ENCODE measurements at places on chromosomes 11 and 22. TPM values are rescaled to one million over a fixed set of nuclear protein-coding genes. Genes with fewer than 3 reads are reported as not detected.

GRCh38 chr22:28106617-28107016 lies 187.6 kb upstream of the PITPNB start:
- no peaks in the 10 kb centered on the region for H3K27me3 ChIP-seq
- no peak overlapping the region for H3K27ac ChIP-seq
- DNase-seq, result no peak
- H3K4me3 ChIP-seq, result no peak overlapping the region

- H3K27me3 ChIP-seq, result no peaks in the 10 kb centered on the region
- no peaks in the 10 kb centered on the region for H3K36me3 ChIP-seq
- peaks cover 13% of the 10 kb centered on the region for H3K4me1 ChIP-seq
- DNase-seq, result no peak
Measured at GRCh38 chr11:122696662-122697061, 41.1 kb downstream of the UBASH3B start.

DNA sequence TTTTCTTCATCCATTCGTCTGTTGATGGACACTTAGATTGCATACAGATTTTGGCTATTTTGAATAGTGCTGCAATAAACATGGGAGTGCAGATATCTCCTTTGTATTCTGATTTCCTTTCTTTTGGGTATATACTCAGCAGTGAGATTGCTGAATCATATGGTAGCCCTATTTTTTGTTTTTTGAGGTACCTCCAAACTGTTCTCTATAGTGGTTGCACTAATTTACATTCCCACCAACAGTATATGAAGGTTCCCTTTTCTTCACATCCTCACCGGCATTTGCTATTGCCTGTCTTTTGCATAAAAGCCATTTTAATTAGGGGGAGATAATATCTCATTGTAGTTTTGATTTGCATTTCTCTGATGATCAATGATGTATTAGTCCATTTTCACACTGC lies 96.1 kb downstream of the PRR5L start:
- DNase-seq, result no peak
- no peaks in the 10 kb centered on the region for H3K27me3 ChIP-seq
- H3K27ac ChIP-seq, result no peak overlapping the region
- peaks cover 8% of the 10 kb centered on the region for H3K36me3 ChIP-seq
- peaks cover 7% of the 10 kb centered on the region for H3K4me1 ChIP-seq
- H3K4me3 ChIP-seq, result no peak overlapping the region

DNA sequence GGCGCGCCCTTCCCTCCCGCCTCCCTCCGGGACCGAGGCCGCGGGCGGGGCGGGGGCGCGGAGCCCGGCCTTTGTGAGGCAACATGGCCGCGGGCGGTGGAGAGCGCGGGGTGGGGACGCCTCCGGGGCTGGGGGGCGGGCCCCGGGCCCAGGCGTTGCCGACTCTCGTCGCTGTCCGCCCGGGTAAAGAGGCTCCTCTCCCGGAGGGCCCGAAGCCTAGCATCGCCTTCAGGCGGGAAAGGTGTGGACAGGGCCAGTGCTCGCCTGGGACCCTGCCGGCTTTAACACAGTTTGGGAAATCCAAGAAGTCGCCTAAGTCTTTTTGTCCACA lies 369 bp downstream of the DGCR8 start:
- H3K4me1 ChIP-seq, result peaks cover 7% of the 10 kb centered on the region
- H3K36me3 ChIP-seq, result no peaks in the 10 kb centered on the region
- peak overlapping the region; percentile 79 for H3K4me3 ChIP-seq
- peak; percentile 80 for DNase-seq

DNA sequence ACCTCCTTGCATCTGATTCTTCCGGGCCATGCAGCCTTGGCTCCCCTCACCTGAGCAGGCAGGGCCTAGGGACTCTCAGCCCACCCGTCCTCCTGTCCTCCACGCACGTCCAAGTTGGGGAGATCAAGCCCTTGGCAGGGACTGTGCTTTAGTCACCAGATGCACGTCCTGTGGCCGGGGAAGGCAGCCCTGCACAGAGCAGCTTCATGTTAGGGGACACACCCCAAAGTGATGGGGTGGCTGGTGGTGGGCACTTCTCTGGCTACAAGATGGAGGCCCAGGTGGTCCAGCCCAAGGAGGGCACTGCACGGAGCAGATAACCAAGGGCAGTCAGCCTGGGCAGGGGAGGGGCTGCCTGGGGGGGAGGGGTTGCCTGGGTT lies 1.2 kb downstream of the MUC5B start:
- no peaks in the 10 kb centered on the region for H3K36me3 ChIP-seq
- no peak for DNase-seq
- H3K27ac ChIP-seq, result no peak overlapping the region

- no peaks in the 10 kb centered on the region for H3K27me3 ChIP-seq
- DNase-seq, result no peak
- no peak overlapping the region for H3K4me3 ChIP-seq
- H3K27ac ChIP-seq, result no peak overlapping the region
- H3K4me1 ChIP-seq, result no peaks in the 10 kb centered on the region
Measured at GRCh38 chr11:1448882-1449281, 37.7 kb downstream of the MOB2 start.

DNA sequence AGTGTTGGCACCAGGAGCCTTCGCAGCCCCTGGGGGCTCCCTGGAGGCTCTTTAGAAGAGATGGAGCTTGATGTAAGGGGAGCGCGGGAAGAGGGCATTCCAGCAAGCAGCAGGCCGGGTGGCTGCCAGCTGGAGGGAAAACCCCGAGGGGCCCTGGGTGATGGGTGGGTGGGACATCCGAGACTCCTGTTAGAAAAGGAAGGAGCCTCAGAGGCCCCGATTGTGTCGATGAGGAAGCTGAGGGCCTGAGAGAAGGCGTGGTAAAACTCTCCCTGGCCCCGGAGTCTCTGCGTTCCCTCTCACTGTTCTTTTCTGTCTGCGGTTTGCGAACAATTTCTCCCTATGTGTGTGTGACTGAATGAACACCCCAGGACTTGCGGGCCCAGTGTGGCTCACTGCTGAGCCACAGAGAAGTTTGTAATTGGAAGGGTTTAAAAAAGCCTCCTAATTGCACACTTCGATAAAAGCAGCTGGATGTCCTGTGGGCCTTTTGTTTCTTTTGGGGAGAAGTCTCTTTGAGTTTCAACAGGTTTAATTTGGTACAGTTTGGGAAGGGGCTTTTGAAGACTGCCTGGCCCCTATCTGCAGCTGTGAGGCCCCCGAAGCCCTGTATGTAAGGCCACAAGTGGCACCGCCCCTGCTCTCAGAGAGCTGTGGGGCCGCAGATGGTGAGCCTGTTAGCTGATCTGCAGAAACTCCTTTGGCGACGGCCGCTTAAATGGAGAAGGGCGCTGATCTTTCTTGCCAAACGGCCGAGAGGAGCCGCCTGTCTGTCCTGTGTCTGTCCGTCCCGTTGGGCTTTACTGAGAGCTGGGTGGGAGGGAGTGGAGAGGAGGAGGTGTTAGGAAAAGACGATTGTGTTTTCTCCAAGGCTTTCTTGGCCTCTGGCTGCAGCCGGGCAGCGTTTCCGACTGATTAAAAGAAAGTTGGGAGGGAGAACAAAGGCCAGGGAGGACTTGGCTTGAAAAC lies 2.0 kb downstream of the FBLN1 start:
- no peaks in the 10 kb centered on the region for H3K27me3 ChIP-seq
- no peaks in the 10 kb centered on the region for H3K36me3 ChIP-seq
- DNase-seq, result peak; percentile 83
- H3K4me3 ChIP-seq, result peak overlapping the region; percentile 77

DNA sequence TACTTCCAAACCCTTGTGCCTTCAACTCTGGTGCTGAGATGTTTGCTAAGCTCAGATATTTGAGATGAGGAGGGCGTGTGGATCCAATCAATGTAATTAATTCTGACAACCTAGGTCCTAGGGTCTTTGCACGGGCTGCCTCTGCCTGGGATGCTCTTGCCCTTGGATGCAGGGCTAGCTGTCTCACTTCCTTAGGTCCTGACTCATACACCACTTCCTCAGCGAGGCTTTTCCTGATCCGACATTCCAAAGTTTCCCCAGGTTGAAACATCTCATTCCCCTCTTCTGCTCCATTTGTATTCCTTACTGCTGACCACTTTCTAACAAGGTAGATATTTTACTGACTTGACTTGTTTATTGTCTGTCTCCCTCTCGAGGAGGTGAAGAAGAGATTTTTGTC lies 43.0 kb upstream of the NTM start:
- no peaks in the 10 kb centered on the region for H3K36me3 ChIP-seq
- H3K27me3 ChIP-seq, result peaks cover 12% of the 10 kb centered on the region
- H3K4me3 ChIP-seq, result no peak overlapping the region

DNA sequence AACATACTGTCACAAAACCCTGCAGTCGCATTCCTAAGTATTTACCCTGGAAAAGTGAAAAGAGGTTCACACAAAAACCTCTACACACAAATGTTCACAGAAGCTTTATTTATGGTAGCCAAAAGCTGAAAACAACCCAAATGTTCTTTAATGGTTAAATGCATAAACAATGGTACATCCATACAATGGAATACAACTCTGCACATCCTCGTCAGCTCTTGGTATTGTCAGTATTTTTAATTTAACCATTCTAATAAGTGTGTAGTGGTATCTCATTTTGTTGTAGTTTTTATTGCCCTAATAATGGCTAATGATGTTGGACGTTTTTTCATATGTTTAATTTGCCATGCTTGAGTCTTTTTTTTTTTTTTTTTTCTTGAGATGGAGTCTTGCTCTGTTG lies 99.4 kb downstream of the ATXN10 start:
- no peaks in the 10 kb centered on the region for H3K4me1 ChIP-seq
- DNase-seq, result no peak
- no peak overlapping the region for H3K27ac ChIP-seq
- H3K27me3 ChIP-seq, result no peaks in the 10 kb centered on the region
- H3K36me3 ChIP-seq, result peaks cover 15% of the 10 kb centered on the region
- no peak overlapping the region for H3K4me3 ChIP-seq

DNA sequence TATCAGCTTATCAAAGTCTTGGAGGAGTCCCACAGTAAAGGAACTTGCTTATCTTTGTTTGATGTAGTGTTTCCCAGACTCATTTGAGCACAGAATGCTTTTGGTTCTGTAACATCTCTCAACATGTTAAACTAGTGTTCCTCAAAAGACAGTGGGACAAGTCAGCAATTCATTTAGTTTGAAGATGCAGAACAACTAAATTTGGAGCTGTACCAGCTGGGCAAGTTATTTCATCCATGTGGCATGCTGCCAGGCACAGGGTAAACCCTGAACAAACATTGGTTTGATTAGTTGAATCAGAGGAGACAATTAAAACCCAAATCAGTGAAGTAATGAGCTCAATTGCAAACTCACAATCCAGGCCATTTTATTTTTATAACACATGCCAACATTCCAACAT lies 141.2 kb downstream of the CSNK2A3 start:
- no peak for DNase-seq
- no peak overlapping the region for H3K27ac ChIP-seq
- no peaks in the 10 kb centered on the region for H3K4me1 ChIP-seq
- H3K27me3 ChIP-seq, result peaks cover 56% of the 10 kb centered on the region
- no peak overlapping the region for H3K4me3 ChIP-seq
- no peaks in the 10 kb centered on the region for H3K36me3 ChIP-seq

GRCh38 chr11:4125141-4125540 lies 30.5 kb downstream of the RRM1 start:
- no peaks in the 10 kb centered on the region for H3K4me1 ChIP-seq
- no peak overlapping the region for H3K27ac ChIP-seq
- H3K27me3 ChIP-seq, result no peaks in the 10 kb centered on the region

- H3K27me3 ChIP-seq, result no peaks in the 10 kb centered on the region
- no peak overlapping the region for H3K4me3 ChIP-seq
- no peak for DNase-seq
Measured at GRCh38 chr11:20770414-20770946, 101.1 kb downstream of the NELL1 start.

DNA sequence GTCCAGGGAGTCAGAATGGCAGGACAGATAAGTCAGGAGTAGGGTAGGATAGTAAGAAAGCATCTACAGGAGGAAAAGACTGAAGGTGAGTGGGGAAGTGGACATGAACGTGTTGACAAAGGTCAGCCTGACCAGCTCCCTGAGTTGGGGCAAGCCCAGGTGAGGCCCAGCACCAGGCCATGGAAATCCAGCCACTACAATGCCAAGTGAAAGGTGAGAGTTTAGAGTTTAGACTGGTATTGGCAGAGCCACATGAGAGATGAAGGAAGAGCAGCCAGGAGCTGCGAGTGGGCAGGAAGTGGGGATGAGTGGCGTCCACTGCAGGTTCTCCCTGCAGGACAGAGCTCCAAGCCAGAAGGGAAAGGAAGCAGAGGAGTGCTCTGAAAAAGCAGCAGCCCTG lies 16.5 kb upstream of the SMCO4 start:
- H3K4me3 ChIP-seq, result no peak overlapping the region
- H3K36me3 ChIP-seq, result no peaks in the 10 kb centered on the region
- no peaks in the 10 kb centered on the region for H3K4me1 ChIP-seq
- peaks cover 17% of the 10 kb centered on the region for H3K27me3 ChIP-seq
- no peak overlapping the region for H3K27ac ChIP-seq
- no peak for DNase-seq

- no peaks in the 10 kb centered on the region for H3K27me3 ChIP-seq
- no peak for DNase-seq
- no peak overlapping the region for H3K27ac ChIP-seq
- peaks cover 12% of the 10 kb centered on the region for H3K36me3 ChIP-seq
- peaks cover 32% of the 10 kb centered on the region for H3K4me1 ChIP-seq
Measured at GRCh38 chr11:117203069-117203407, 3.9 kb downstream of the TAGLN start.

GRCh38 chr22:27473533-27473932 lies 328.0 kb downstream of the MN1 start:
- DNase-seq, result no peak
- no peaks in the 10 kb centered on the region for H3K27me3 ChIP-seq
- H3K4me1 ChIP-seq, result peaks cover 37% of the 10 kb centered on the region

- H3K4me3 ChIP-seq, result no peak overlapping the region
- H3K27ac ChIP-seq, result no peak overlapping the region
- H3K4me1 ChIP-seq, result no peaks in the 10 kb centered on the region
- no peaks in the 10 kb centered on the region for H3K27me3 ChIP-seq
Measured at GRCh38 chr11:64788321-64789215, 10.2 kb upstream of the SF1 start.

DNA sequence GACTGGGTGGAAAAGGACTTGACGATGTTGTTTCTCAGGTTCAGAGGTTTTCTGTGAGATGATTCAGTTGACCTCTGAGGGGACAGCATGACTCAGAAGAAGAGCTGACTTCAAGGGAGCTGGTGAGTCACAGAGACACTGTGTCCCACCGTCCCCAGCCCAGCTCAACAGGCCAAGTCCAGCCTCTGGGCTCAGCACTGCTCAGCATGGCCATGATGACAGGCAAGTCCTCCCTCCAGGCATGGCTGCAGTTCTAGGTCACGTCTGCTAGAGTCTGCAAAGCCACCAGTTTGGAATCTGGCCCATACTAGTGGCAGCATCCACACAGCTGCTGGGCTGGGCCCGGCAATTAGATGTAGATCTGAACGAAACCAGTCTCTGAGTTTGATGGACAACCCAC lies 12.9 kb downstream of the TRIM29 start:
- H3K36me3 ChIP-seq, result no peaks in the 10 kb centered on the region
- no peak overlapping the region for H3K27ac ChIP-seq
- no peak overlapping the region for H3K4me3 ChIP-seq
- H3K4me1 ChIP-seq, result peaks cover 20% of the 10 kb centered on the region
- peak; percentile 85 for DNase-seq

- DNase-seq, result no peak
- H3K27me3 ChIP-seq, result peaks cover 28% of the 10 kb centered on the region
- no peak overlapping the region for H3K27ac ChIP-seq
- no peak overlapping the region for H3K4me3 ChIP-seq
- no peaks in the 10 kb centered on the region for H3K36me3 ChIP-seq
Measured at GRCh38 chr11:117437041-117437790, 109.6 kb downstream of the CEP164 start.

The CYTH4 gene
- not detected for polyA plus RNA-seq

The ANO9 gene
- polyA plus RNA-seq, result not detected

The ZFPL1 gene
- 62.8 TPM for polyA plus RNA-seq

The BRSK2 gene
- polyA plus RNA-seq, result not detected

The C22orf15 gene
- 0.41 TPM for polyA plus RNA-seq

The RANGAP1 gene
- polyA plus RNA-seq, result 54.6 TPM

The DDTL gene
- 1.3 TPM for polyA plus RNA-seq

The KRTAP5-7 gene
- not detected for polyA plus RNA-seq

All from GM23248 (cell line).